Fibroblast of villous mesenchyme (primary cell): ENCODE measurements at places on chromosomes 5 and 9. TPM values are rescaled to one million over a fixed set of nuclear protein-coding genes. Genes with fewer than 3 reads are reported as not detected.

The ELOVL7 gene
- under 0.01 TPM in 1 of 2 replicates, not detected in the other for total RNA-seq

GRCh38 chr9:26310294-26310693, 582.3 kb downstream of the CAAP1 start:
- peak; percentile 33 for DNase-seq

DNA sequence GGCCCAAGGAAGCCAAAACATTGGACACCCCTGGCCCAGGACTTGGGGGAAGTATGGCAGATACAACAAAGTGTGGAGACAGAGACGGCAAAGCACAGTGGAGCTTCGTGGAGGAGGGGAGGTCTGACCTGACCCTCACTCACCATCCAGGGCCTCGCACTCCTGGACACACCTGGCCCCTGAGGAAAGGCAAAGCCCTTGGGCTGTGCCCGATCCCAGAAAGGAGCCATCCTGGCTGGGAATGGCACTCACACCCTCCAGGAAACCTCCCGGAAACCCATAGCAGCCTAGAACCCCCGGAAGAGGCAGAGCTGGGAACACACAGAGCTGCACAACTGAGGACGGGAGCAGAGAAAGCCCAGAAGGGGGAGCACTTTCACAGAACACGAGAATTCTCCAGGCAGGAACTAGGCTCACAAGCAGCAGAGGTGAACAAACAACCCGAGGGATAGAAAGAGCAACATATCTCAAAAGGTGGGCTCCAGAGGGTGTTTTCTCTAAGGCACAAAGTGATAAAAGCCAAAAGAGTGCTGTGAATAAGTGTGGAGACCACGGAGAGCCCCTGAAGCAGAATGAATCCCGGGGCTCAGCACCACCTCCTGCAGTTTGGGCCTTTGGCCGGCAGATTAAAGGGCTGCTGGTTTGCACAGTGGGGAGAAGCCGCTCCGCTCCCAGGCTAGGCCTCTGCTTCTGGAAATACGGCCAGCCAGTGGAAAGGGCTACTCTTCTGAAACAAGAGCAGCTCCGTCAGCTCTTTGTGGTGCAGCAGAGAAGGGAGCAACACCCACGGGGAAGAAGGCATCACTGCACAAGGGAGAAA, 108.2 kb downstream of the UBE2R2 start:
- peak; percentile 62 for DNase-seq

- peak; percentile 70 for DNase-seq
Measured at GRCh38 chr5:14676320-14676719, 11.8 kb downstream of the OTULIN start.

The URM1 gene
- 29.8 and 33.8 TPM in 2 replicates for total RNA-seq

The CCNG1 gene
- total RNA-seq = 228 and 319 TPM in 2 replicates
